ENCODE measurements at places on chromosomes 2 and 18. TPM values are rescaled to one million over a fixed set of nuclear protein-coding genes. Genes with fewer than 3 reads are reported as not detected.

CCDC150 gene
- 5.3 TPM for total RNA-seq

SF3B6 gene
- 90.1 TPM for total RNA-seq

CNTNAP5 gene
- not detected for total RNA-seq

WNT10A gene
- total RNA-seq = 1.1 TPM

ADD2 gene
- 0.43 TPM for total RNA-seq

PROKR1 gene
- total RNA-seq = 0.73 TPM

DNAH7 gene
- total RNA-seq = 3.0 TPM

SPDYA gene
- total RNA-seq = 1.1 TPM

SLC39A10 gene
- 22.6 TPM for total RNA-seq

TXNDC2 gene
- not detected for total RNA-seq

SERPINB10 gene
- not detected for total RNA-seq

C2orf15 gene
- total RNA-seq = 3.6 TPM

CD8B gene
- total RNA-seq = 1.5 TPM

ICOS gene
- 0.49 TPM for total RNA-seq

ATP6V1B1 gene
- total RNA-seq = not detected

KRCC1 gene
- total RNA-seq = 40.7 TPM

SPATA3 gene
- not detected for total RNA-seq

PMAIP1 gene
- 2.2 TPM for total RNA-seq

TOGARAM2 gene
- 0.81 TPM for total RNA-seq

SPAST gene
- 17.2 TPM for total RNA-seq

NYAP2 gene
- total RNA-seq = not detected

IDH1 gene
- total RNA-seq = 233 TPM

BOLL gene
- total RNA-seq = not detected

DOK6 gene
- total RNA-seq = 0.72 TPM

PXDN gene
- total RNA-seq = 52.4 TPM

CYB5A gene
- 123 TPM for total RNA-seq
